Globus pallidus (tissue), 1 donor: ENCODE measurements at places on chromosomes 11 and 22.

DNA sequence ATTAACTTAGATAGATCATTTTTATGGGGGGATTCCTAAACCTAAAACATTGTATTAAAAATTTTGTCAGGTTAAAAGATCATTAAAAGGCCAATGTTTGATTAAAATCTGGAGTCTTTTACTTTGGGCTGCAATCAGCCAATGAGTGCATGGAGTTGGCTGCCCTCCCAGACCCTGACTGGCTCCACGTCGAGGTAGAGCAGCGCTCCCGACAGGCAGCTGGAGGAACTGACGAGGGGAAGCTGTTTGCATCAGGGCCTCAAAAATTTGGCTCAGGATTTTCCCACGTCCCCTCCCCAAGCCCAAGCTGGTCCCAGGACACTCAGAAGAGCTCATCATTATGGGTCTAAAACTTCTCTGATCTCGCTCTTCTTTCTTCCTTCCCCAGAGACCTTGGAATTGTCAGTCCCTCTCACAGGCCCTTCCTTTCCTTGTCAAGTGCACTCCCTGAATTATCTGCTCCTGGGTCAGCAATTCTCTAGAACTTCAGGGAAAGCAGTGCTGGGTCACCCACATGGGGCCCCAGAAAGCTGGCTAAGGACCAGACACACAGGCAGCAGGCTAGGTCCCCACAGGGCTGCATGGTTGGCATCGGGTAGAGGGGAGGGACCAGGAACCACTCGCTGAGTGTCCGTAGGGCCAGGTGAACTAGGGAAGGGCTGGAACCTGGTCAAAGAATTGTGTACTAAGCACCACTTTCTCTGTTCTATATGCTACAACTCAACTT lies 119.6 kb upstream of the IGLL5 start:
- DNase-seq: no peak

DNA sequence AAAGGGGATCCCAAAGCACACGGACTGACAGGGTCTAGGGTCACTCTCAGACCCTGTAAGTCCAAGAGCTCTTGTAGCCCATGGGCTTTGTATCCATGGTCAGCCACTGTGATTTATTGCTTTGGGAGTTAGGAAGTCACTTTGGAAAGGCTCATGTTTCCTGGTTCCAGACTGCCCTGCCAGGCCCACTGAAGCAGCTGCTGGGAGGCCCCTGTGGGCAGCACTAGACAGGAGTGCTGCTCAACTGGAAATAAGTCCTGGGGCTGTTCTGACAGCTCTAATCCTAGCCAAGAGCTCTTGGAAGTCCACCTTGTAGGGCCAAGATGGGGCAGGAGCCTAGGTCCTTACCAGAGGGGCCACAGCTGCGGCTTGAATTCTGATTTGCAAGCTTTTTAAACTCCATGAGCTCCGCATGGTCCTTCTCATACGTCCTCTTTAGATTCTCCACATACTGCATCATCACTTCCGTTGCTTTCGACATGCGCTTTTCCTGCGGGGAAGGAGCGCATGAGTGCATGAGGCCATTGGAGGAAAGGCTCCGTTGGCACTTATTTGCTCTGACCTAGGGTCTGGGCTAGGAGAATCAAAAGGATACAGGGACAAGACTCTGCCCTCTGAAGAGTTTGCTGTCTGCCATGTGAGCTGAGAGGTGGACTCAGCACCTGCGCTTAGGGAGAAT lies 32.2 kb upstream of the LYVE1 start:
- no peak for DNase-seq

DNA sequence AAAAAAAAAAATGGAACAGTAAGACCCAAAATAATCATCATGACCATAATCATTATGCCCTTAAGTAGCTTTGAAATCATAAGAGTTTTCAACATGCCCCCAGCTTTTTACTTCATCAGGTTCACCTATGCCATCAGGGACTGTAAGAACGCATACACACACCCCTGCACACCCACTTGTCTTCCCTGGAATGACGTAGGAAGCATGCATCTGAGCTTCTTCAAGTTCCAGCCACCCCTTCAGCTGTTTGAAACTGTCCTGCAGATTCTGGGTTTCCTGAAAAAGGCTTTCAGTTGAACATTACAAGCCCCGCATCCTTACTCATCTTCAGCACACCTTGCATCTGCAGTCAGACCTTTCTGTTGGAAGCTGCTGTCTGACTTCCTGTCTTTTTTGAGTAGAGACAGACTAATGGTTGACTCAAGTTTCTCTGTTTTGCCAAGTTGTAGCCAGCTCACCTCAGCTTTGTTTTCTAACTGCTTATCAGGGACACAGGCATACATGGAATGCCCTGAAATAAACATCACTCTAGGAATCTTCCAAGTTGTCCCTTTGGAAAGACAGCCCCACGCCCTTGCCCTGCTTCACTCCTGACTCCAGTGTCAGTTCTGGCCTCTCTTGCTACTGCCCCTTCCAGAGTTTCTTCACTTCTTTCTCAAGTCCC lies 37.0 kb downstream of the ARHGAP1 start:
- DNase-seq: no peak

DNA sequence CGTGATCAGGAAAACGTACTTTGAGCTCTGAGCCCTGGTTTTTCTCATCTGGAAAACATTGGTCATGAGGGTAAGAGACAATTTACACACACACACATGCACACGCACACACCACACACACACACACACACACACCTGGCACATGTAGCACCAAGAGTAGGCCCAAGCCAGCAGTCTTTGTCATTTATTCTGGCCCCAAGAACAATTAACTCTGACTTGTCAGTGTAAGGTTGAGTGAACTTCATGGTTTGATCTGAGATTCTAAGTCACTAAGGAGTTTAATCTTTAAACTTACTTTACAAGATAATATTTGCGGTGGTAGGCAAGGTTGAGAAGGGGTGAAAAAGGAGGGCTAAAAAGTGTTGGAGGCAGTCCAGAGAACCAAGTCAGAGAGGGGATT lies 44.1 kb downstream of the MMP20 start:
- DNase-seq: no peak

GRCh38 chr22:50104141-50104544 lies 14.3 kb downstream of the MOV10L1 start:
- DNase-seq: no peak

DNA sequence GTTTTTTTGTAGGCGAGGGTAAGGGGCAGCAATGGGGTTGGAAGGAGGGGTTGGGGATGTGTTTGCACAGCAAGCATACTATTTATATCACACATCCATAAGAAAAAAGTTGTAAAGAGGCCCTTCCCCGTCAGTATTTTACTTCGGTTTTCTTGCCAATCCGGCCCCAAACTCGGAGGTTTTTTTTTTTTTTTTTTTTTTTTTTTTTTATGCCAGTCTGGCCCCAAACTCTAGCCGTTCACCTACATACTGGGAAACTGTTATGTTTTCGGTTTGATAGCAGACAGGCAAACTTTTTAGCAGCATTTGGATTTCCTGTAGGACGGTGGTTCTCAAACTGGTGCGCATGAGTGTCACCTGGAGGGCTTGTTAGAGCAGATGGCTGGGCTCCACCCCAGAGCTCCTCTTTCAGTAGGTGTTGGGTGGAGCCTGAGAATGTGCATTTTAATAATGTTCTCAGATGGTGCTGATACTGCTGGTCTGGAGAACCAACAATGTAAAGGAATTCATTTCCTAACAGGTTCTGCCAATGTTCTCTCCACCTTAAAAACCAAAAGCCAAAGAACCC lies 76.5 kb upstream of the ZBED5 start:
- DNase-seq: no peak

DNA sequence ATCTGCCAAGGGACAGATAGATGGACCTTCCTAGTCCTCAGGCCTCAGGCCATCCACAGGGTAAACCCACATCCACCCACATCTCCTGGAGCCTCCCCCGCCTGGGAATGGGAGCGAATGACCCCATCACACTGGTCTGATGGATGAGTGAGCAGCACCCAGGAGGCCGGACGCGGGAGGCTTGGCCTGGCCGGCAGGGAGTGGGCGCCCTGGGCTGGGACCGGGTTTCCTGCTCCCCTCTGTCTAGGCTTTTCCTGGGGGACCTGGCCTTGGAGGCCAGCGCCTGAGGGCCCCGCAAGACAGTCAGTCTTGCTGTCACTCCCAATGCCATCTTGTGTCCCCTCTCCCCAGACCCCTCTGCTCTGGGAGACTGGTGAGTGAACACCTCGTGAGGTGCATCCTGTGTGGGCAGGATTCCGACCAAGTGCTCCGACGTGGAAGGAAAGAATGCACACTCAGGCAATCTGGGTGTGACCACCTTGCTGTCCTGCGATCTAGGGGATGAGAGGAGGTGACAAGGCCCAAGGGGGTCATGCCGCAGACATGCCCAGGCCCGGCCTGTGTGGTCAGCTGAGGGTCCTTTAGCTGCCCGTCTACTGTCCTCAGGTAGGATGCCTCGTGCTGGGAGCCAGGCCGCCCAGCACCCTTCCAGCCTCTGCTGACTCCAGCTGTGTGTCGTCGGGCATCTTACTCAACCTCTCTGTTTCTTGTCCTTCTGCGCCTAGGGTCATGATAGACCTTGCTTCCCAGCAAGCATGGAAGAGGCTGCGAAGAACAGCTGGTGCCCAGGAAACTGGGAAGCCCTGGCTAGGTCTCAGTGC lies 26.5 kb upstream of the WNT7B start:
- DNase-seq: no peak

- no peak for DNase-seq
Measured at GRCh38 chr22:24138649-24139420, 42.5 kb upstream of the SUSD2 start.

GRCh38 chr11:9155930-9156329 lies 64.5 kb upstream of the SCUBE2 start:
- no peak for DNase-seq

- DNase-seq: peak; percentile 43
Measured at GRCh38 chr11:118088531-118088930, 1.8 kb upstream of the SMIM35 start.

DNA sequence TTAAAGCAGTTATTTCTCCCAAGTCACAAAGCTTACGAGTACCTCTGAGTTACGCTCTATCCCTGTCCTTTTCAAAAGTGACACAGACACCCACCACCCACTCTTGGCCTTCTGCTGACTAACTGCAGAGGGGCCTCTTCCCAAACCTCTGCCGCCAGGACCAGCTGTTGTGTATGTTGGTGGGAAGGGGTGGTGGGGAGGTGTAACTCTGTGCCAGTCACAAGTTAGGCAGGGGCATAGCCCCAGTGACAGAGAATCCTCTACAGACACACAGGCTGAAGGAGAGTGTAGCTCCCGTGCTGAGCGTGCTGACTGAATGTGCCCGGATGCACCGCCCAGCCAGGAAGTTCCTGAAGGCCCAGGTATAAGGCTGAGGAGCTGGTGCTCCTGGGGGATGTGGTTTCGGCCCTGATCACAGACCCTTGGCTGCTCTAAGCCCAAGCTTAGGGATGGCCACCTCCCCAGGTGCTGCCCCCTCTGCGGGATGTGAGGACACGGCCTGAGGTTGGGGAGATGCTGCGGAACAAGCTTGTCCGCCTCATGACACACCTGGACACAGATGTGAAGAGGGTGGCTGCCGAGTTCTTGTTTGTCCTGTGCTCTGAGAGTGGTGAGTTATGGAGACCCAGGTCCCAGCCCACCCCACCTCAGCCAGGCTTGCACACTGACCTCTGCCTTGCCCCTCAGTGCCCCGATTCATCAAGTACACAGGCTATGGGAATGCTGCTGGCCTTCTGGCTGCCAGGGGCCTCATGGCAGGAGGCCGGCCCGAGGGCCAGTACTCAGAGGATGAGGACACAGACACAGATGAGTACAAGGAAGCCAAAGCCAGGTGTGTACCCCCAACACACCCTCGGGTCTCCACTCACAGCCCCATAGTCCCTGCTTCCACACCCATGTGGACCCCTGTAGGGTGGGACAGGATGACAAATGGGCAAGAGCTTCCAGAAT lies 4.9 kb downstream of the RIC8A start:
- no peak for DNase-seq

GRCh38 chr22:21640810-21641209 lies 1.3 kb upstream of the SDF2L1 start:
- DNase-seq: no peak

- DNase-seq: no peak
Measured at GRCh38 chr11:120167659-120168058, 29.7 kb upstream of the TRIM29 start.

GRCh38 chr11:126633330-126633729 lies 277.8 kb downstream of the ST3GAL4 start:
- no peak for DNase-seq

GRCh38 chr22:33723915-33724314 lies 196.4 kb downstream of the LARGE1 start:
- no peak for DNase-seq

DNA sequence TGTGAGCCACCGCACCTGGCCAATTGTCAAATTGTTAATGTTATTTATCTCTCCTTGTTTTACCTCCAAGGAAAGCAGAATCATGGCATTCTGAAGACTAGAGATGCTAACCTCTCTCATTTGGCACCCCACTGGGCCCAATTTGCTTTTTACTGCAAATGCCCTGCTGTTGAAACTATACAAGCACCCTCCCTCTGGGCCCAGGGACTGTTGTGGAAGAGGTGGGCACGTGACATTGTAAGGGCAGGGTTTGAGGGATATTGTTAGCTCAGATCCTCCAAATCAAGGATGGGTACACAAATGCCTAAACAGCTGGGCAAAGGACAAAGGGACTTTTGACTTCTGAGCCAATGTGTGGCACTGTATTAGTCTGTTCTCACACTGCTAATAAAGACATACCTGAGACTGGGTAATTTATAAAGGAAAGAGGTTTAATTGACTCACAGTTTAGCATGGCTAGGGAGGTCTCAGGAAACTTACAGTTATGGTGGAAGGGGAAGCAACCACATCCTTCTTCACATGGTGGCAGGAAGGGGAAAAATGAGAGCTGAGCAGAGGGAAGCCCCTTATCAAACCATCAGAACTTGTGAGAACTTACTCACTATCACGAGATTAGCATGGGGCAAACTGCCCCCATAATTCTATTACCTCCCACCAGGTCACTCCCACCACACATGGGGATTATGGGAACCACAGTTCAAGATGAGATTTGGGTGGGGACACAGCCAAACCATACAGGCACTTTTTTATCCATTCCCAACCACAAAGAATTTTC lies 6.5 kb upstream of the ALDH3B2 start:
- no peak for DNase-seq

DNA sequence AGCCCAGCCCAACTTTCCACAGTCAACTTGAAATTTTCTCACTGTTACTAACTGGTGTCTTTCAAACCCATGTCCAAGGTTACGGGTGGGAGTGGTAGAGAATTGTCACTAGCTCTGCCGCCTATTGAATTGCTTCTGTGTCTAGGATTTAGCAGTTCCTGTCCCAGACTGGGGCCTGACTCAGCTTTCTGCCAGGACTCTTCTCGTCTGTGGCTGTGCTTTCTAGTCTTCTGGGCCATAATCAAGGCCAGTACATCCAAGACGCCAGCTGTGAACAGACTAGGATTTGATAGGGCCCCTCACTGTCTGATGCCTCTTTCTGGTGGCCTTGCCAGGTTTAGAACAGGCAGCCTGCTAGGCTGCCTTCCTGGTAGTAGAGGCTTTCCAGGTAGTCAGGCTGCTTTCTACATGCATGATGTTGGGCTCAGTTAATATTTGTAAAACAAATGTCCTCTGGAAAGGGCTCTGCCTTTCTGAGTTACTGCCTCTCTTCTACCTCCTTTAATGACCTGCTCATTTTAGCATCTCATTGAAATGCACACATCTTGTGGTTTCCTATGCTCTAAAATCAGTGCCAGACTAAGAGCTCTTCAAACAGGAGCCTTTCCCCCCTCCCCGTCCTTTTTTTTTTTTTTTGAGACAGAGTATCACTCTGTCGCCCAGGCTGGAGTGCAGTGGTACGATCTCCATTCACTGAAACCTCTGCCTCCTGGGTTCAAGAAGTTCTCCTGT lies 13.1 kb upstream of the HIKESHI start:
- peak; percentile 26 for DNase-seq

- no peak for DNase-seq
Measured at GRCh38 chr11:112554586-112554985, 293.9 kb upstream of the PLET1 start.
